Femur (tissue), 1 donor: ENCODE measurements at places on chromosomes 2 and 18.

- DNase-seq = no peak
These were observed 80.0 kb downstream of the ZNF516 start for GRCh38 chr18:76414936-76415621.

DNA sequence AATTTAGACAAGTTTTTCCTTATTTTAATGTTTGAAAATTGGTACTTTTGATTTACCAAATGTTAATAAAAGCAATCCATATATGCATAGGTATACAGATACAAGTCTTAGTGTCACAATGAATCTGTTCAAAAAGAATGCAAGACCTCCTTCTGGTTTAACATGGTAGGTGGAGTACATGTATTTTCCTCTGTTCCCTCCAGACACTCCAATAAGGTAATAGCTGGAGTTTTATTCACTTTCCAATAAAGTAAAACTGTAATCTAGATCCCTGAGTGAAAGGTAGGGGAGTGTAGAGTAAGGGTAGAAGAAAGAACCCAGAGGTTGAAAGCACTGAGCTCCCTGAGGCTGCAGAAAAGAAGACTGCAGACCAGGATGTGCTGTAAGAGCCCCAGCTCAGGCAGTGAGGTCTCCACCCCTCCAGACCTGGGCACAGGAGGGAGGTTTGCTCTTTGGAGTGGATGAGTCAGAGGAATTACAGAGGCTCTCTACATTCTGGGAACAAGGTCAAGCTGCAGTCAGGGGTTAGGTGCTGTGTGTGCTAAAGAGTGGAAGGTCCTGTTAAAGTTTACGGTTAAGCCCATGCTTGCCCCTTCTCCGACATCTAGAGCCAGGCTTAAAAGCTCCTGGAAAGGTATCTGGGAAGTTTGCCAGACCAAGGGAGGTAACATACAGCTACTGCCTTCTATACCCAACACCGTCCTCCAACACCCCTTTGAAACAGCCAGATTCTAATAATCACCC is 27.6 kb upstream of the STAT1 start:
- DNase-seq = no peak

DNA sequence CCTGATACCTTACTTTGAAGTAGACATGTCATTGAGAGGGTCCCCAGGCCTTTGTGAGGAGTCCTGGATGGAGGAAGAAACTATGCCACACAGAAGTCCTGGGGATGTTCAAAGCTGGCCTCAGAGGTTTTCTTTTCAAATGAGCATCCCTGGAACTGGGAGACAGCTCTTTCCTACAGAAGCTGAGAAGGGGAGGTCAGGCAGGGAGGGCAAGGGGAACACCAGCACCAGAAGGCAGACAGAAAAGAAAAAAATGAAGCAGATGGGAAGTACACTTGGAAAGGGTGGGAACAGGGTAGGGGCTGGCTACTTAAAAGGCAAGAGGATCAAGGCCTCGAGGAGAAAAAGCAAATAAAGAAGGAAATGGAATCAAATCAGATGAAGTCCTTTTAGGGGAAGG is 120.0 kb downstream of the FMNL2 start:
- DNase-seq = no peak

GRCh38 chr2:229463841-229464346 is 192.8 kb upstream of the PID1 start:
- DNase-seq = no peak

- no peak for DNase-seq
These were observed 368.2 kb downstream of the EPHA4 start for GRCh38 chr2:221203856-221204255.

DNA sequence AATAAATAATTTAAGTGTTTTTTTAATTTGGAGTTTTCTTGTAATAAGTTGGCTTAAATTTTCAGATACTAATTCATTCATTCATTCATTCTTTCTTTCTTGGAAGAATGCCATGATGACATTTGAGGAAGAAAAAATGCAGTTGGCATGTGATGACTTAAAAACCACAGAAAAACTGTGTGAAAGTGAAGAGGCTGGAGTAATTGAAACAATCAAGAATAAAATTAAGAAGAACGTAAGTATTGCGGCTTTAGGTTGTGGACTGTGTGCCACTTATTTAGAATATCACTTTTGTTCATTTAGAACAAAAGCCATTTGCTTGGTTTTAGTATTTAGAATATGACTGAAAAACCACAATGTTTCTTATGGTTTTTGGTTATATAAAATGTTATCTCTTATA is 51.4 kb downstream of the TTC39C start:
- no peak for DNase-seq

GRCh38 chr18:64717026-64717425 is 568.1 kb upstream of the LINC00305 start:
- DNase-seq = no peak

GRCh38 chr18:12946549-12947284 is 1.1 kb upstream of the SEH1L start:
- DNase-seq = peak; percentile 65

DNA sequence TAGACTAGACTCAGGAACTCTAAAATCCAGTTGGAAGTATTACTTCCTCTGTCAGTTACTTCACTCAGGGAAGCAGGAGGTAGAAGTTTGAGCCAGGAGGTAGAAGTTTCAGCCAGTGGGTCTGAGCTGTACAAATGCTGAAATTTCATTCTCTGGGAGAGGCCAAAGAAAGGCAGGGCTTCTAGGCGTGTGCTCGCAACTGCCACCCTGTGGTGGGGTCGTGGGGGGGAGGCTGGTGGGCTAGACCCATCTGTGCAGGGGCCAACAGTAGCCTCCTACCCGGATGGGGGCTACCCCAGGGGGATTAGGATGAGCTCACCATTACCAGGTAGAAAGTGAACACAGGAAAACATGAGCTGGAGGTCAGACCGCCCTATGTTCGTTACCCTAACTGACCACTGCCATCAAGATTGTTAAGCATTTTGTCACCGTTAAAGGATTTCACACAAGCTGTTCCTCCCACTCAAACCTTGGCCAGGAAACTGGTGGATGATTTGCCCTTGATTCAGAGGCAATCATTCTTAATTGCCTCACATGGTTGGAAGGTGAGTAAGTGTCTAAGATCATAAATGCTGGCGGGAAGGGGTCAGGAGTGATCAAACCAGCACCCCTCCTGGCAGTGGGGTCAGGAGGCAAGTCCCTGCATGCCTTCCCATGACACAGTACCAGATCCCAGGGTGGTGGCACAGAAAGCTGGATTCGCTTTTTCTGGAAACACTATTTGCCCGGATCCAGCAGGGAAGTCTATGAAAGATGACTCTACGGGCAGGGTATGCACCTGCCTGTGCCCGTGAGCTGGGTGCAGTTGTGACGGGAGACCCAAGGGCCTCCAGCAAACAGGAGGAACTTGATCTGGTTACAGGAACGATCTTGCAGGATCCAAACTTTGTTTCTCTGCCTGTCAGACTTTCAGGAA is 5.2 kb upstream of the FHL2 start:
- DNase-seq = no peak

DNA sequence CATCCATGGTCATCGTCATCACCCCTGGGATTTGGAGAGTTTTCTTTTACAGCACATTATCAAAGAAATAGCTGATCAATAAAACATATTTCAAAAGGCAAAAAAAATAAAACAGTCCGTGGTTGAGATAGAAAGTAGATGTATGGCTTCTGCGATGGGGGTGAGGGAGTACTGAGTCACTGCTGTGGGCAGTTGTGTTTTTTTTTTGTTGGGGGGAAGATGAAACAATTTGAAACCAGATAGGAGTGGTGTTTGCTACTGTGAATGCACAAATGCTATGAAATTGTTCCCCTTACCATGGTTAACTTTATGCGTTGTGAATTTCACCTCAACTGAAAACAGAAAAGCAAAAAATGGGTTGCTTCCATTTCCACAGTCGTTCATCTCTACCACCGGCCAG is 11.9 kb upstream of the SALL3 start:
- no peak for DNase-seq

GRCh38 chr2:176885001-176885643 is 327.5 kb upstream of the HNRNPA3 start:
- no peak for DNase-seq

DNA sequence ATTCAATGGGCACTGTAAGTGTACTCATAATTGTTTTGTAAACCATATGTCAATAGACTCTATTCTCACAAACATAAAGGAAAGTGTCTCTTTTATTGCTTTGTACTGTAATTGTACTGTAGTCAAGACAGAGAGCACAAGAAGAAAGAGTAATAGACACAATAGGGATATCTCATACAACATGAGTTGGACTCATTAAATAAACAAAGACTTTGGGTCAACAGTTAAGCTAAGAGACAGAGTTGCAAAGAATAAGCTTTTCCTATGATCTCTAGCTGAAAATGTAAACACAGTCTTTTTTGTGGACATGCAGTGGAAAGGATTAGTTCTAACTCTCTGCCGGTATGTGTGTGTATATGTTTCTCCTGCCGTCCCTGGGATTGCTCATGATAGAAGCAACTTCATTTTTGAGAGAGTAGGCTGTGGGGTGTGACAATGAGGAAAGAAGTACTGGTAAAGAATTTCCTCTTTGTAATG is 13.9 kb upstream of the KYNU start:
- no peak for DNase-seq

DNA sequence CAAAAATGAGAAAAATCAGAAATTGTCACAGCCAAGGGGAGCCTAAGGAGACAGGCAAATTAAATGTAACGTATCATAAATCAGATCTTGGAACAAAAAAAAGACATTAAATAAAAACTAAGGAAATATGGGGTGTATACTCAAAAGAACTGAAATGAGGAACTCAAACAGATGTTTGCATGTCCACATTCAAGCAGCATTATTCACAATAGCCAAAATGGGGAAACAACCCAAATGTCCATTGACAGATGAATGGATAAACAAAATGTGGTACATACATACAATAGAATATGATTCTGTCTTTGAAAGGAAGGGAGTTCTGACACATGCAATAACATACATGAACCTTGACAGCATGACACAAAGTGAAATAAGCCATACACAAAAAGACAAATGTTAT is 155.8 kb upstream of the KLF7 start:
- DNase-seq = no peak

GRCh38 chr2:48873666-48874065 is 118.1 kb upstream of the LHCGR start:
- no peak for DNase-seq

DNA sequence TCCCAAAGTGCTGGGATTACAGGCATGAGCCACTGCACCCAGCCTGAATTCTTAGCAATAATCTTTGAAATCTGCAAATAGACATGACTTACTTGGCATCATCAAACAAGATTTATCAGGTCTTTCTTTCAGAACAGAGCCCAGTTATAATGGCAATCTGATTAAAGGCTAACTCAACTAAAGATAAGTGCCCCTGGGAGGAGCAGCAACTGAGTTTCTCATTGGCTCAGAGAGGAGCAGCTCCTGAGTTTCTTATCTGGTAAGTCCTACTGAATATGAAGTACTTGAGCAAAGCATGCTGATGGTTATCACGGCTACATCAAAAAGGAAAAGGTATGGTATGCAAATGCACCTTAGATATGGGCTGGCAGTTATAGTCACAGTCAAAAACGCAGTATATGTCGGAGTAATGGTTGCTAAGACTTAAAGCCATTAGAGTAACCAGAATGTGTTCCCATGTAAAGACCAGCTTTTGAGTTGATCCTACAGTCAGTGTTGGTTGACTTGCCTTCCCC is 15.0 kb upstream of the AP1S3 start:
- no peak for DNase-seq
